NCI-H510A (cell line): ENCODE measurements at places on chromosomes 2 and 18.
A peak's percentile ranks its signal among the peaks of the same experiment; 100 is the strongest.

DNA sequence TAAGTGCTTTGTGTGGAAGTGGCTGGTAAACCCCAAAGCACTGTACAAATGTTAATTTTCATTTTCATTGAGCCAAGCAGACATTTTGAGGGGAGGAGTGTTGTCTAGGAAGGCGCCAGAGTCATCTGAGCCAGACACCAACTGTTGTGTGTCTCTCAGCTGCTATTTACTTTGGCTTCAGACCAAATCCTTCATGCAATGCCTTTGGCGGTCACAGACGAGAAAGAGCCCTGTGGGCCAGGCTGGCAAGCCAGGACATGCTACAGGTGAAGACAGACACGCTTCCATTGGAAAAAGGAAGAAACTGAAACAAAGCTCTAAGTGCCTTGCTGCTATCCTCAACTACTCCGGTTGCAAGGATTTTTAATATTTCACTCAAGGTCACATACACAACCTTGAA lies 115.4 kb upstream of the CDC42EP3 start:
- peak; percentile 91 for DNase-seq

GRCh38 chr2:100113990-100114433 lies 28.4 kb downstream of the AFF3 start:
- no peak for DNase-seq

GRCh38 chr2:54629914-54630857 lies 93.3 kb upstream of the EML6 start:
- DNase-seq: no peak

DNA sequence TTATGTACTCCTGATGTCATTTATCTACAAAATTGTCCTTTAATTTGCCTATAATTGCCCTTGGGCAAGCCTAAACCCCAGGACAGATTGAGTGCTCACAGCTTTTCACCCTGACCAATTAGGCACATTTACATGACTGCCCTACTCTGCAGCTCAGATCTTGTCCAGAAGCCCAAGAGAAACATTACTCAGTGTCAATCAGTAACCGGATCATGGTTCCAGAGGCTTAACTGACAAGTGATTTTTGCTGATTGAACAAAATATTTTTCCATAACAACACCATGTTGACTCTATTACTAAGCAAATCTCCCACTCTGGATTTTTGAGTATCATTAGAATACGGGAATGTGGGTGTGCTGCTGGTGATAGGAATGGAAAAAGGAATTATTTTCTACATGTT lies 465.4 kb upstream of the TNP1 start:
- DNase-seq: no peak

DNA sequence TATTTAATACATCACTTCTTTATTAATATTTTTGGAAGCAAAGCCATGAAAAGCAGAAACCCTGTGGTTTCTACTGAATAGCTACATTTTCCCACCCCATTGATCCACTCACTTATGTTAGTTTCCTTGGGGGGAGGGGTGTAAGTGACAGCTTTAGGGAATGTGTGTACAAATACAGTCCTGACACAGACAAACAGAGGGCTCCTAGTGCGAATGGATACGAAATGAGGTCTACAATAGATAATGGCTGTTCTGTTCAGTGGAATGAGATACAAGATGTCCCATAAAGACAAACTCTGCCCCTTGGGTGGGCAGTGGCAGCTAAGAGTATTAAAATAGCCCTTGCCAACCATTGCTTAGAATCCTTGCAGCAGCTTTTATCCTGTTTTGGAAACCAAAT lies 312.9 kb downstream of the NCKAP5 start:
- DNase-seq: no peak
